ENCODE measurements at places on chromosomes 5 and 9.

GRCh38 chr9:127884976-127885490 lies 7.6 kb upstream of the AK1 start:
- DNase-seq = no peak

- DNase-seq = no peak
These were observed 50.4 kb upstream of the FAM170A start for GRCh38 chr5:119578937-119579336.

DNA sequence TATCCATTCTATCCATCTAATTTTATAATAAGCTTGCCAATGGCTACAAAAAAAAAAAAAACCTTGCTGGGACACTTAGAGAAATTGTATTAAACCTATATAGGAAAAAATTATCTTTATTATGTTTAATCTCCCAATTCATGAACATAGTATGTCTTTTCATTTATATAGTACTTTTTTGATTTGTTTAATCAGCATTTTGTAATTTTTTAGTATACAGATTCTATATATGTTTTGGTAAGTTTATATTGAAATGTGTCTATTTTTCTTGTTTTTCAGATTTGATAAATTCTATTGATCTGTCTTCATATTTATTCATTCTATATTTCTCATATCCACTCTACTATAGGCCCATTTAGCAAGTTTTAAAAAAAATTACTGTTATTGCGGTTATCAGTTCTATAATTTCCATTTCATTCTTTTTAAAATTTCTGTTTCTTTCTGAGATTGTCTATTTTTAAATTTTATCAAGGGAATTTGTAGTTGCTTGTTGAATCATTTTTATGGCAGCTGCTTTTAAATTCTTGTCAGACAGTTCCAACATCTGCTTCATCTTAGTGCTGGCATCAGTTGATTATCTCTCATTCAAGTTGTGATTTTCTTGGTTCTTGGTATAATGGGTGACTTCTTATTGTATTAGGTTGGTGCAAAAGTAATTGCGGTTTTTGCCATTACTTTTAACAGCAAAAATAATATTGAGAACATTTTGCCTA lies 170.1 kb upstream of the S1PR3 start:
- DNase-seq = no peak

- DNase-seq = no peak
These were observed 18.6 kb upstream of the SHISAL2B start for GRCh38 chr5:64671678-64672077.

GRCh38 chr5:159031915-159032314 lies 67.8 kb downstream of the EBF1 start:
- DNase-seq = no peak

DNA sequence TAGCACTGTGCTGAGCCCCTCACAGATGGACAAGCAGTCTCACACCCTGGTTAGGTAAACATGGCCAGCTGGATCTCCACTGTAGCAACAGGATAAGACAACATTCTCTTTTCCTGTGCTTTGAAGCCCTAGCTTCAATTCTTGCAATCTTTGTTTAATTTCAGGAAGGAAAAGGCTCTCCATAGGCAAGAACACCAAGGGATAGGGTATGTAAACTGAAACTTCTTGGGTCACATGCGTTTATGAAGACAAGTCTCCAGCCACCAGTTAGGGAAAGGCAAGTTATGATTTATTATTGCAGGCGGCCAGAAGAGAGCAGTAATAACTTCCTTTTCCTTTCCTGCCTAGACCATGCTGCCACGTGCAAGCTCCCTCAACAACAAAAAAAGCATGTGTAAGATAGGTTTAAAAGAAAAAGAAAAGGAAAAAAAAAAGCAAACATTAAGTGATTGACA lies 50.1 kb upstream of the POU5F2 start:
- no peak for DNase-seq

DNA sequence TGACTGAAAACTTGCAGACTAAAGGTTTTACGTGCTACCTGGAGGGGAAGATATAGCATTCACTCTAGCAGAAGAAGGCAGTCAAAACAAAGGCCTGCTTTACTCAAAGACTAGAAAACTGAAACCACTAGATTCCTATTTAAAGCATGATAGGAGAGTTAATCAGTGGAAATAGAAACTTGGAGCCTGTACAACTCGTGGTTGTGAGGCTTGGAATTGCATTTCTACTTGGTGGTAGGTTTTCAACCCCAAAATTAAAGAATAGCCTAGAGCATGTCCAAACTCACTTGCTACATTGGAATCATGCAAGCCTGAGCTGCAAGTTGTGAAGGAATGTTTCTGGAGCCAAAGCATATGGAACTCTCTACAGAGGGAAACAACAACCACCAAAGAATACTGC lies 1526.4 kb upstream of the NUDT12 start:
- no peak for DNase-seq

- no peak for DNase-seq
These were observed 5.9 kb downstream of the MACIR start for GRCh38 chr5:103264508-103264907.

GRCh38 chr9:110753731-110754231 lies 85.2 kb downstream of the MUSK start:
- no peak for DNase-seq

DNA sequence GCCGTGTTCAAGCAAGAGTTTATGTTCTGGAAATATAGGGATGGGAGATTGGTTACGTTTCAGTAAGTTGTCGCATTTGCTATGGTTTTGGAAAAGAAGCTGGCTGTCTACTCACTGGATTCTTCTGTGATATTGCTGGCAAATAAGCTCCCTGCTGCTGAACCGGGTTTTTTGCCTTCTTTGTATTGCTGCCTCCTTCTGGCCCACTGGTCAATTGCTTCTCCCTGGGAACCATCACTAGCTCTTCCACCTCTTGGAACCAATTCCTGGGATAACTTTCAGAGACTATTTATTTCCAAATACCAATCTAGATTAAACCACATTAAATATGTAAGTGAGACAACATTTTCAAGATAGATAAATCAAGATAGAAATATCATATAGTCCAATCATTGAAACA lies 43.0 kb downstream of the NUDT12 start:
- DNase-seq = no peak

DNA sequence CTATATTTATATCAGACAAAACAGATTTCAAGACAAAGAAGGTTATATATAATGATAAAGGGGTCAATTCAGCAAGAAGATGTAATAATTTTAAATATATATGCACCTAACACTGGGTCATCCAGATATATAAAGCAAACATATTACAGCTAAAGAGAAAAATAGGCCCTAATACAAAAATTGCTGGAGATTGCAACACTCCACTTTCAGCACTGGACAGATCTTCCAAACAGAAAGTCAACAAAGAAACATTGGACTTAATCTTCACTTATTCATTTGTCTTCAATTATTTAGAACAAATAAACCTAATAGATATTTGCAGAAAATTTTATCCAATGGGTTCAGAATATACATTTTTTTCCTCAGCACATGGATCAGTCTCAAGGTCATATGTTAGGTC lies 45.8 kb downstream of the MEIKIN start:
- DNase-seq = no peak

- no peak for DNase-seq
These were observed 51.4 kb upstream of the OLFM1 start for GRCh38 chr9:135035781-135036760.

- no peak for DNase-seq
These were observed 36.3 kb upstream of the CTXN3 start for GRCh38 chr5:127612441-127613141.

GRCh38 chr9:75950998-75951397 lies 60.5 kb downstream of the PCSK5 start:
- no peak for DNase-seq

DNA sequence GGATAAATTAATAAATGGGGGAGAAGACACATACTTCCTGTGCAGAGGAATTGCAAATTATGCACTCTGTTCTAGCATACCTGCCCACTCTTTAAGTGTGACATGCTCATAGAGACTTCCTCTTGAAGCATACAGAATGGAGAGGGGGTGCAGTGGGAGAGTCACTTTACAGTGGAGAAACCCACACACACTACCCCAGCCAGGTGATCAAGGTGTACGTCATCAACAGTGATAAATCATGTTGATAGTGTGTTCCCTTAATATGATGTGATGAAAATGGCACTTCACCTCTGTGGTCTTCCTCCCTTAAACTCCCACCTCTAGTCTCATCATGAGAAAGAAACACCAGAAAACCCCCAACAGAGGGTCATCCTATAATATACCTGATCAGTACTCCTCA lies 110.0 kb downstream of the SH3GL2 start:
- no peak for DNase-seq

- DNase-seq = no peak
These were observed 540.3 kb downstream of the GABRG2 start for GRCh38 chr5:162607879-162608278.

DNA sequence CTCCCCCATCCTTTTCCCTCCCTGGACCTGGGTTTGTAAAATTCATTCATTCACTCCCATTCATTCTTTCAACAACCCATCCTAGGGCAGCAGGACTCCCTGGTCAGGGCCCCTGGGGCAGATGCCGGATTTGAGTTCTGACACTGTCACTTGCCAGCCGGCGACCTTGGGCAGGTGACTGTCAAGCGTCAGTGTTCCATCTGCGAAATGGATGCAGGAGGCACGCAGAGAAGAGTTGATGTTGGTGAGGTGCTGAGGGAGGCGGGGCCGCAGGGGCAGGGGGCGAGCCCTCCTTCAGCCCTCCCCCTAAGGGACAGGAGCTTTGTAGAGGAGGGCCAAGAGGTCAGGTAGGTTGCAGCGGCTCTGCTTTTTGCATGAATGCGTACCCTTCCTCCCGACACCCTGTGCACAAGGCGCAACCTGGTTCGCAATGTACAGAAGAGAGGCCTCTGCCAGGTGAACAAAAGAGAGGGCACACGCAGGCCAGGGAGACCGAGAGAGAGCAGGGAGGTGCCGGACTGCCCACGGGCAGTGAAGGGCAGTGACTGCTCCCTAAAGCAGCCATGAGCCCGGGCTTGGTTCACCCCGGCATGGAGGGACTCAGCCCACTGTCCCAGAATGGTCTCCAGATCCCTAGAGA lies 128.1 kb downstream of the BARX1 start:
- DNase-seq = no peak

Measured in left cardiac atrium (tissue), 4 donors.